Stimulated activated CD4-positive, alpha-beta T cell treated with anti-CD3 and anti-CD28 coated beads, Interleukin-4, amount 100 ng/mL, for 48 hours (primary cell): ENCODE measurements at places on chromosomes 2 and 18.

DNA sequence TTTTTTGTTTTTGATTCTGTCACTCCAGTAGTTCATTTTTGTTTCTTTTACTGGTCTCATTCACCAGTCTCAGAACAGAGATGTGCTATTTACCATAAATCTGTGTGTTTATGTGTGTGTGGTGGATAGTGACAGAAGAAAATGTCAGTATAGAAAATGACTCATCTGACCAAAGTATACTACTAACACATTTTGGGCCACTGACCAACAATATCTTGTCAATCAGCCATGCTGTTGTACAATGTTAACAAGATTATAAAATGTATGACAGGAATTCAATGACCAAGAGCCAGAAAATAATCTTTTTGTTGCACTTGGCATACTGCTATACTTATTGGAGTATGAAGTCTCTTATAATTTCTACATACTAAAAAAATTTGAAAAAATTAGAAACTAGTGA, 1081.4 kb upstream of the NRXN1 start:
- DNase-seq: no peak

GRCh38 chr2:201785135-201785534, 4.4 kb upstream of the ALS2 start:
- DNase-seq: no peak

DNA sequence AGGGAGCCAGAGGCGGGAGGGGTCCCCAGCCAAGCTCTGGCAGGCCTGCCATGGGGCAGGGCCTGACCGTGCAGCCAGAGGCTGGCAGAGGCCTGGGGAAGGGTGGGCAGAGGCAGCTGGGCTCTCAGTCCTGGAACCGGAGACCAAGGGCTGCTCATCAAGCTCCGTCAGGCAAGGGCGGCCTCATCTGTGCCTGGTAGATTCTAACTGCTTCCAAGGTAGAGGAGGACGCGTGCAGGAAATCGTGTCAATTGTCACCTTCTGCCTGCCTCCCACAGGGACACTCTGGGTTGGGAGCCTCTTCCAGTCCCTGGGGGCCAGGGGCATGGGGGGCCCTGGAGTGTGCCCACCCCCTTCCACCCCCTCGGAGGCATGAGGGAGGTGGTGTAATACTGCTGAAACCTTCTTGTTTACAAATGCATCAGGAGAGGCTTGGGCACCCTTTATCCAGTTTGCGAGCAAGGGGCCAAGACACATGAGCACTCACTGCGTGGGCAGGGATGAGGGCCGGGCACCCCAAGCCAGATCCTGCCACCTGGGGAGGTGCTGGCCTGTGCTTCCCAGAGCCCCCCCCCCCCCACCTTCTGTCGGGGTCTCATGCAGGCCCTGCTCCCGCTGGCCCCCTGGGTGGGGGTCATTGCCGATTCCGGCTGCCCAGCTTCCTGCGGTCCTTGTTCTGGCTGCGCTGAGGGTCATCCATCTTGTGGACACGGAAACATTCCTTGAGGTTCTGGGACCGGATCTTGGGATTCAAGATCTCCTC, 9.0 kb downstream of the SNORC start:
- no peak for DNase-seq

- no peak for DNase-seq
Observed at GRCh38 chr2:1940679-1941078, 196.4 kb upstream of the PXDN start.
